ENCODE measurements at places on chromosomes 5 and 9.

- DNase-seq: no peak
These were observed 119.6 kb downstream of the BOD1 start for GRCh38 chr5:173496883-173497255.

GRCh38 chr9:77667151-77667550 is 19.0 kb upstream of the GNA14 start:
- no peak for DNase-seq

- no peak for DNase-seq
These were observed 17.9 kb upstream of the RLN1 start for GRCh38 chr9:5357431-5358105.

DNA sequence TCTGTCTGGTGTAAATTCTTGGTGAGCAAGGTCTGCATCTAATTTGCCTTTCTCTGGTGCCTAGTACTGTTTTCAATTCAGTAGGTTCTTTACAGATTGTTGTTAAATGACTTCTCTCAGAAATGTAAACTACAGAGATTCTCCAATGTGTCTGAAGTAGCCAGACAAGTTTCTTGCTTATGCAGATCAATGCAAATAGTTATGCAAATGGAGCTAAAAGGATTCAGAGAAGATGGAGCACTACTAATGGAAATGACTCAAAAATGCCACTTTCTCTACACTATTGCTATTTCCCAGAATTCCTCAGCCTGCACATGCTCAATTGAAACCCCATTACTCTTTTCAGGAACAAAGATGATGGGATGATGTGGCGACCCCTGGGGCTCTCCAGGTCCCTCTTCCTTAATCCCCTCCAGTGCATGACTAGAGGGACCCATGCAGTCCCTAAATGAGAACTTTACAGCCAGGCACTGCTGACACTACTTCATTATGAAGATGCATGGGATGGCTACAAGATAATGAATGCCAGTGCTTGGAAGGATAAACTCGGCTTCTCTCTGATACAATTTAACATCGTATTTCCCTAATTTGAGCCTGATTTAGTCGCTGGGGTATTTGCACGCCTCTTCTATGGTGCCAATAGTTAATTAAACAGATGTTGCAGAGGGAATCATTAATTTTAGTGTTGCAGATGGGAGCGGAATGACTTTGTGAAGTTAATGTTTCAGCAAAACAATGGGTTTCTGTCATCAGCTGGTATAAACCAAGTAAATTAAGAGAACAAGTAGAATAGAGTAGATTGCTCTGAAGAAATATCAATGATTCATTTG is 753.2 kb downstream of the TLR4 start:
- no peak for DNase-seq

DNA sequence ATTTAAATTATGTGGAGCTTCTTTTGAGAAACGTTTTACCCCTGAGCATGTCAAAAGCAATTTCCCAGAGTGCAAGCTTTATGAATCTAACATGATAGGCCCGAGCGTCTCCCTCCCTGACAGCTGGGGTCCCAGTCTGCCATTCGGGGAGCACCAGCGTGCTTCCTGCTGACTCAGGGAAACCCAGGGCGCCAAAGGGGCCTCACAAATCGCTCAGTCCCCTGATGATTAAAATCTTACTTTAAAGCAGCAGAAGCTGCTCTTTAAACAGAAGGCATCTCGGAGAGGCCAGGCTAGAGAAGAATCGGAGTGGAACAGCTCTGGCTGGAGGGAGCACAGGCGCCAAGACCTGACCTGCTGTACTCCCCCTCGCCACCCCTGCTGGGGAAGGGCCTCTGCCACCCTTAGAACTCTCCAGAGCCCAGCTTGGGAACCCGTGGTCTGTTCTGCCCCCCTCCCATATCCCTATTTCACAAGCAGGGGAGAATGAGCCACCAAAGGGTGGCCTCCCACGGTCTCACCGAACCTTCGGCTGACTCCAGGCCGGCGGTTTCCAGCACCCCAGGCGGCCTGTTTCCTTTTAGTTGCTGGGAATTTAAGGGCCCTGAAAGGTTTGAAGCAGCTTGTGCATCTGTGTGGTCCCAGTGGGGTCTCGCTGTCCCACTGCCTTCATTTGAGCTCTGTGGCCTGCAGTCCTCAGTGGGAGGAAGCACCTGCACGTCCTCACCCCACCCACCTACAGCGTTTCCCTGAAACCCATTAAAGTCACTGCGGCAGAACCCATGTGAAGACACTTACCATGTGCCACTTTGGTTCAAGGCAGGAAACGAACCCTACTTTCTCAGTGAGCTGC is 147.6 kb downstream of the COL23A1 start:
- no peak for DNase-seq
